Fibroblast of upper back skin (primary cell): ENCODE measurements at places on chromosomes 12 and 14.

DNA sequence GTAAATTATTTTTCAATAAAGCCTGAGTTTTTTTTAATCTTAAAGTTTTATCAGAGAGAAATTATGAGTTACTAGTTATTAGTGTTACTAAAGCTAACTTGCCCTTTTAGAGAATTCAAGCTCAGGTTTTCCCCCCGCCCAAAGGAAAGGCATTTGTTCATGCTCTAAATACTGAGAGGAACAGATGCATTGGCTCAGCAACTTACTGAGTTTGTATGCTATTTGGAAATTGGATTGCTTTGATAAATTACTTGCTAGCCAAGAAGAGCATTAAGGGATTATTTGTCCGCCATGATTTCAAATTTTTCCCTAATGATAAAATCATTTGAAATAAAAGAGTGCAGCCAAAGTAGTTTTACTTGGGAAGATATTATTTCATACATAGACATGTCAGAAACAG lies 149.4 kb downstream of the METTL25 start:
- DNase-seq: no peak

DNA sequence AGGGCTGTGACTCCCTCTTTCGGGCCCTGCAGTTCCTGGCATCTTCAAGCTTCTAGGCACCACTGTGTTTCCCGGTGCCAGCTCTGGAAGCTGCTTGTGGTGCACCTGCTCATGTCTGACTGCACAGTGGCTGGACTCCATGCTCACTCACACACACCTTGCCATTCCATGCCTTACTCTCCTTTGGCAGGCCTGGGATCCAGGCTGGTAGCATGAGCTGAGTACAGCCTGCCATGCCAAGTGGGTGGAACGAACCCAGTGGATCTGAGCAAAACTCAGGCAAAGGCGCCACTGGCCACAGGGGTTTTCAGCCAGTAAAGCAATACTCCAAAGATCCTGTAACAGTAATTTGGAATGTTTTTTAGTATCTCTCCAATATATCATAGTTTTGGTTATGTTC lies 902.7 kb upstream of the USP15 start:
- DNase-seq: no peak

- peak; percentile 56 for DNase-seq
These were observed 269.7 kb downstream of the RAD51B start for GRCh38 chr14:68089146-68089731.

GRCh38 chr12:24379861-24380521 lies 430.5 kb upstream of the SOX5 start:
- no peak for DNase-seq

DNA sequence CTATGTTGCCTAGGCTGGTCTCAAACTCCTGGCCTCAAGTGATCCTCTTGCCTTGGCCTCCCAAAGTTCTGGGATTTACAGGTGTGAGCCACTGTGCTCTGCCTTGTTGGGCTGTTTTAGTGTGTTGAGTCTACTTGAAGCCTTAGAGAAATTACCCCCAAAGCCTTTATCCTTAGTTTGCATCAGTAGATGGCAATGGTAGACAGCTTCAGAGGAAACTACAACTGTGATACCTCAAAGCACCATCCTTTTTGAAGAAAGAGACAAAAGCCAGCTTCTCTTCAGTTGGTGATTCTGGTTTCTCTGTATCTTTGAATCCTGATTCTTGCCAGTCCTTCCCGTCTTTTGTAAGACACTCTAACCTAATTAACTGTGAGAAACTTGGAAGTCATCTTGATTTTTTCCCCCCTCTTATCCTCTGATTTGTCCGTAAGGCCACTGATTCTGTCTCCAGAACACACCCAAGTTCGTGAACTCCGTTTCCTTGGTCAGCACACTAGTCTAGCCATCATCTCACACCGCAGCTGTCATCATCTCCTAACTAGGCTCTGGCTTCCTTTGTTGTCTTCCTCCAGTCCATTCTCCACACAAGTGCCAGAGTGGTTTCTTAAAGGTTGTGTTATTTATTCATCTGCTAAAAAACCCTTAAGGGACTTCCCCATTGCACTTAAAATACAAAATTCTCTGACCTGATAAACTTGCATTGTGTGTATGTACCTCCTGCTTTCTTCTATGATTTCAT lies 20.2 kb downstream of the ATP2A2 start:
- DNase-seq: no peak

DNA sequence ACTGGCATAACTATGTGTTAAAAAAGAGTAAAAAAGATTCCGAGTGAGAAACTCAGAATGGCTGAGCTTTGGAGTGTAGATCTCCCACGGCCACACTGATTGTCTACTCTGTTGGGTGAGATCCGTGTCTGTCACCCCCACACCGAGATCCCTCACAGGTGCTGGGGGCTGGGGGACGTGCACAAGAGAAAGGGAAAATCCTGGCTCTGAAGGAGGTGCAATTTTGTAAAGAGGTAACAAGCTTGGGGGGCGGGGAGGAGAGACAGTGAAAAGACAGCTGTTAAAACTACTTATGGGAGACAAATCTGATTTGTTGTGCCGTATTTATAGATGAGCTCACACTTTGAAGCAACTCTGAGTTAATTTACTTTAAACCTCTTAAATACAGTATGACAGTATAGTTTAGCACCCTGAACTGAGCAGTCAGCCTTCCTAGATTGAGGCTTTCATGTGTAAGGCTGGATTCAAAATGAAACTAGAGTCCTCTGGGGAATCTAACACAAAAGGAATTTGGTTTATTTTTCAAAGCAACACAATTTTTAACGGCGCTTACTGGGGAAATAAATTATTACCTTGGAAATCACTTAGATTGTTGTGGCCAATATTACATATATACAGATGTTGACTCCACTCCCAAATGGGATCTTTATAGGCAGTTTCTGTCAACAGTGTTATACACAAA lies 167.4 kb upstream of the RGS6 start:
- no peak for DNase-seq

DNA sequence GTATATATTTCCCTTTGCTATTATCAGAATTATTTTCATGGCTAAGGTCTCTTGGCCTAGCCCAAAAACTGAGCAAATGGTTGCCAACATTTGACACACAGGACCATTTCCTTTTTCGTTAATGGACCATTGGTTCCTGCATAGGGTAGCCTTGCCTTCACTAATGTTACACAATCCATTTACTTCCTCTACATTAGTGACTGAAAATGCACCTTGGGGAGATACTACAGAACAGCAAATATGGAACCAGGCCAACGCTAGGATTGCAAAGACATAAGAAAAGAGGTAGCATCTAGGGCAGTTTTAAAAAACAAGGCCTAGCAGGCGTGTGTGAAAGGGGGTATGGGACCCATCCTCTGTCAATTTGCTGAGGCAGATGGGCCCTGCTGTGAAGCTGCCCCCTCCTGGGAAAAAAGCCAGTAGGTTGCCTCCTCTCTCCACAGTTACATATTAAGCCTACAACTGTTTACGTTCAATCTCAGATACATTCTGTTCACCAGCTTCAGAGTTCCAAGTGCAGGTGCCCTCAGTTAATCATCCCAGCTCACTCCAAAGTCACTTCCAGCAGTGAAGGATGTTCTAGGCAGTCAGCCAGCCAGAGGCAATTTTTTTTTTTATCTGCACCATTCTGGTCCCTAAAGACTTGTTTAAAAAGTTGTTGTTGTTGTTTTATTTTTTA lies 15.0 kb downstream of the AQP6 start:
- DNase-seq: no peak

GRCh38 chr14:64026600-64026999 lies 173.8 kb downstream of the SYNE2 start:
- no peak for DNase-seq

- no peak for DNase-seq
These were observed 28.5 kb downstream of the PAH start for GRCh38 chr12:102888511-102888910.

DNA sequence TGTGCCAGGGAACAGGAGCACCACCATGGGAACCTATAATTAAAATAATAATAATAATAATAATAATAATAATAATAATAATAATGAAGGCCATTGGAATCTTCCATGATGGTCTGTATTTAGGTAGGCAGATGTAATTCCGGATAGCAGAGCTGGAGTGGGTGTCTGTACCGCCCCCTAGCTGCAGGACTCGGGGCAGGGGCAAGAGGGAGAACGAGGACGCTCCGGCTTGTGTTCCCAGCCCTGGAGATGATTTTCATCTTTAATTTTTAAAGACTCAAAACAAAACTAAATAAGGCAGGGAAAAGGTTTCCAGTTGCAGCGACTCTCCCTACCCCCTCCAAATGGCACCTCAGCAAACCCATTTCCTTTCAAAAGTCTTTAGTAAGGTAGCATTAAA lies 501.1 kb downstream of the VRK1 start:
- no peak for DNase-seq
